ENCODE measurements at places on chromosomes 6 and 20.

DNA sequence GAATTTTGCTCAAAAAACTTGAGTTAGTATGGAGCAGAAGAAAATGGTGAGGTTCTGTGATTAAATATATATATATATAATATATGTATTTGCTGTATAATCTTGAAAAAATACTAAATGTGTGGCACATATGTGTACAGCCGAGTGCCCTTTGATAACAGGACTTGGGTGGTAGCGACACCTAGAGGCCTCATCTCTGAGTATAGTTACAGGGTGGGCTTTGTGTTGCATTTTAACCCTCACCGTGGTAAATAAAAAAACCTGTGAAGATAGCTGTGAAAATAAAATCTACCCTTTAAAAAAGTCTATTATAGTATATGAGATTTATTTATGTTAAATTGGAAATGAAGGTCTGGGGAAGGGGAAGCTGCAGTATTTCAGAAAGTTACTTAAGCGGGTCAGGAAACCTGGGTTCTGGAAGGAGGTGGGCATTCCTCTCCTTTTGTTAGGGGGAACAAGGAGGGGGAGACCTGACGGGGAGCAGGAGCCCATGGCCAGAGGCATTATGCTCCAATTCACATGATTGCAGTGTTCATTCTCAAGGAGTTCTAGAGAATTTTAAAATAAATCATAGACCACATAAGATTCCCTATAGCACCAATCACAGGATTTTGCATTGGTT lies 82.7 kb downstream of the SH3BGRL2 start:
- peak; percentile 17 for DNase-seq

DNA sequence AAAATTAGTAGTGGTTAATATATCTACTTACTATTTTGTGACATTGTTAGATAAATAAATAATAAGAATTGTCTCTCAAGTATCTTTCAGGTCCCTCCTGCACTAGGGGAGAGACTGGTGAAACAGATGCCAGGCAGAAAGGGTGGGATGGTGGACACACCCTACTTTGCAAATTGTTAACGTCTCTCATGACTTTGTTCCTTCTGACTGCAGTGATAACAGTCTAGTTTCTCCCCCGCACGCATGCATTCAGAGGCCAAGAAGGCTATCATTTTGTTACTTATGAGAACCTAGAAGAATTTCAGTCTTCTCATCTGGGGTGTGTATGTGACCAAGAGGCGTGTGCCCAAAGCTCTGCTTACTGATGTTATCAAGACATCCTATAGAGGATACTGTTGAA lies 152.3 kb downstream of the EDN1 start:
- DNase-seq = no peak

GRCh38 chr20:50538276-50538675 lies 28.1 kb downstream of the PTPN1 start:
- DNase-seq = no peak

- no peak for DNase-seq
Measured at GRCh38 chr6:57432919-57433684, 115.7 kb downstream of the PRIM2 start.

DNA sequence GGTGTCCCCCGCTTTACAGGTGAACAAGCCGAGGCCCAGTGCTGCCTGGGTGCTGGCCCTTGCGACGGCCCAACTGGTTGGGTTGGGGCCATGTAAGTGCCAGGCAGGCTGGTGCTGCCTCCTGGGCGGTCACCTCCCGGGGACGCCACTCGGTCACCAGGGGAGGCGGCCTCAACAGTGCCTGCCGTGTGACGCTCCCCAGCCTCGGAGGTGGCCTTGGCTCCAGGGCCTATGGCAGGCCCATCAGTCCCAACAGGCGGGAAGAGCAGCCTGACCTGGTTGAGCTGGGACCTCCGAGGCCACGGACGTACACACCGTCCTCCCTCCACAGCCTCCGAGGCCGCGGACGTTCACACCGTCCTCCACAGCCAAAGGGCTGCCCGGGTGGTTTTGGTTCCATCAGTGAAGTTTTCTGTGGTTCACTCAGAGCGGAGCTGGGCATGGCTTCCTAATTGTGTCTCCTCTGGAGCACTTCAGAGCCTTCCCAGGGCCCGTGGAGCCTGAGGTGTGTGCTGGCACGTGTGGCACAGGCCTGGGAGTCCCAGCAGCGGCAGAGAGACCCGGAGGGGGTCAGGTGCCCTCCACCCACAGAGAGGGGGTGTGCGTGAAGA lies 19.3 kb upstream of the SLCO4A1 start:
- DNase-seq = no peak

GRCh38 chr6:3405679-3406078 lies 51.2 kb downstream of the SLC22A23 start:
- DNase-seq = no peak

DNA sequence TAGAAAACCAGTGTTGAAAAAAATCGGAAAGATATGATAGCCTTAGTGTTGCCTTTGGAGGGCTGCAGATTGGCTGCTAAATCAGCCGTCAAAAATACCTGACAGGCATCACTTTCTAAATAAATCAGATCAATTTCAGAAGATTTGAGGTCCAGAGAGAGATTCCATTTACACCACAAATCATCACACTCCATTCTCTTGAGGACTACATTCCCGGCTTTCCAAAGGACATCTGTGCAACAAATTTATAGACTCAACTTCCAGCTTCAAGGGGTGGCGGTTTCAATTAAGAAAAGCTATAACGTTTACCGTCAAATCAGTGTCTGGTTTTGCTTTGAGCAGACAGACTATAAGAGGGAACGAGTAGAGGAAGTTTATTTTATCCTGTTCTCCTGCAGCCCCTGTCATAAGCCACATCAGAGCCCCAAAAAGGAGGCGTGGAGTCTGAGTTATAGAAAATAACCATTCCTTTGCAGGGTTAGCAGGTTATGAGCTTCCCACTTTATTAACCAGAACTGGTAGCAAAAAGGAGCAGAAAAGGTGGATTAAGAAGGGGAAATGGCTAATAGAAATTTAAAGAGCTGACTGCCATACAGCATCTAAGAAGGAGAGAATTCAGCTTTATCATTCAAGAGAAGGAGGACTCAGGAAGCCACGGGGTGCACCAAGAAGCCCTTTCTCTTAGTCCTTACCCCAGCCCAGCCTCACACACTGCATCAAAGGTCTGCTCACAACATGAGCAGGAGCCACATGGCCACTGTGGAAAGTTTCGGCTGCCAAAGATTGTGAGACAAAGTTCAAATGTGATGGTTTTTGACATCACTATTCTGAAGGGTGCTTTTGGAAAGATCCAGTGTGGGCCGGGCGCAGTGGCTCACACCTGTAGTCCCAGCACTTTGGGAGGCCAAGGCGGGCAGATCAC lies 12.9 kb upstream of the UQCC2 start:
- DNase-seq = no peak

DNA sequence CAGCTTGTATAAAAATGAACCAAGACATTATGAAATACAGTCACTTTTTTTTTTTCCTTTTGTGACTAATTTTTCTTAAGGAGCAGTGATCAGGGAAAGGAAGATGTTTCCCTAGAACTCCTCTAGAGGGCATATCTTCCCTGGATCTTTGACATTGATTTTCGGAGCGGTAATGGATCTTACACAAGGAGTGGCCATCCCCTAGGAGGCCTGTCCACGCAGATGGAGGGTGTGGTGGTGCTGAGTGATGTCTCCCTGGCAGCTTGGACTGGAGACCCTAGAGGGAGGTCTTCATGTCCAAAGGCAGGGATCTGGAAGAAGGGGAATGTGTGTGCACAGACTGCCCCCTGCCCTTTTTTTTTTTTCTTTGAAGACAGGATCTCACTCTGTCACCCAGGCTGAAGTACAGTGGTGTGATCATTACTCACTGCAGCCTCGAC lies 7.0 kb upstream of the KIFC1 start:
- no peak for DNase-seq

GRCh38 chr20:44089987-44090674 lies 96.9 kb downstream of the JPH2 start:
- DNase-seq = no peak

GRCh38 chr20:41006126-41006935 lies 22.3 kb upstream of the TOP1 start:
- DNase-seq = no peak

DNA sequence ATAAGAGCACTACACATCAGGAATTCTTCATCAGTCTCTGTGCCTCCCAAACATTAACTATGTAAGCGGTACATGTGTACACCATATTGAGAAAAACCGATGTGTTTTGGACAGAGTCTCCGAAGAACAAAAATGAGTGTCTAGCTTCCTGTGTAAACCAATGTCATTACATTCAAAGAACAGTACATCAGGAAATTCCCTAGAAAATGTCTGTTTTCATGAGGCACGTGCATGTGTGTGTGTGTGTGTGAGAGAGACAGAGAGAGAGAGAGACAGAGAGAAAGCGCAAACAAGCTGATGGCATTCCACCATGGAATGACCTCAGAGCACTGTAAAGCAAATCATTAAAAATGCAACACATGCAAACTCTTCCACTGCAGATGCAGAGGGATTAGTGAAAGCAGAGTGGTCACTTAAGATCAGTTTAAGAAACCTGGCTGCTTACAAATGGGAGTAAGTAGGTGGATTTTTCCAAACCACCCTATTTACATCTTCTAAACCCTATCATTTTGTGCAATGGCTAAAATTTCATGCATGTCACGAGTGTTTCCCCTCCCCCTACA lies 133.9 kb downstream of the HIVEP2 start:
- DNase-seq = no peak
